ENCODE measurements at places on chromosomes 4 and X.

DNA sequence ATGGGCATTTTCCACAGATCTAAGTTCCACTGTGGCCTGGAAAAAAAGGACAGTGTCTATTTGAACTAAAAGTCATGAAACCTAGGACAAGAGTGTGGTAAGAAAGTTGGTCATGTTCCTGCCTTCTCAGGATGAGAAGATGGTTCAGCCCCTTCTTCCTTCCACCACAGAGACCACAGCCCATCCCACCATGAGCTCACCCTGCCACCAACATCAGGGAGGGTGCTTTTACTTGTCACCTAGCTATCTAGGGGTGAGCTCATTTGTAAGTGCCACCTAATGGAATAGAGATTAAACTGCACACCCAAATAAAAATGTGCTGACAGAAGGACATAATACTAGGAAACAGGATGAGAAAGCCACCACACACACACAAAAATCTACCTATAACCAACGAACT lies 235.9 kb downstream of the SPIN4 start:
- DNase-seq: no peak

DNA sequence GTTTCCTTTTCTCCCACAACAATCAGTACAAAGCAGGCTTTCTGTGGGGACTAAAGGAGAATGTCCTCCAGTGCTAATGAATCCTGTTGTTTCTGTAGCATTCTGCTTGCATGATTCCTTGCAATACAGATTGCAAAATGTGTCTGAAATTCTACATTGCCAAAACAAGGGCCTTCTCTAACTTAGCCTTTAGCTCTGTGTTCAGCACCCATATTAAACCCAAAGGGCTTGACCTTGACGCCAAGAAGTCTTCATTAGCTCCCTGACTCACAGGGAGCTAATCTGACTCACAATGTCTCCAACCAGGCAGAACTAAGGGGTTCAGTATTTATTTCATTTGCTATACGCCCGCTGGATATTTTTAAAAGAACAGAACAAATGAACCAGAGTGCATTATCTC lies 241.4 kb upstream of the CLNK start:
- DNase-seq: no peak

DNA sequence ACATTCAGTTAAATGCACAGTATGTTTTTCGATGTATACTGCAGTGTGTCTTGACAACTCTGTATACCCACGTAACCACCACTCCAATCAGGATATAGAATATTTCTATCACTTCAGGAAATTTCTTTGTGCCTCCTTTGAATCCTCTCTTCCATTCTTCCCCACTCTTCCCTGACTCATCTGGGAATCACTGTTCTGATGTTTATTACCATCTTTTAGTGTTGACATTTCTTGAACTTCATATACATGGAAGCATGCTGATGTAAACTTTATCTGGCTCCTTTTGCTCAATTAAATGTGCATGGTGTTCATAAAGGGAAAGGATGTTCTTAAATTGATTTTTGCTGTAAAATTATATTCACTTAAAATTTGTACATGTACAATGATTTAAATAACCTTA lies 319.9 kb downstream of the PCDH7 start:
- DNase-seq: no peak

DNA sequence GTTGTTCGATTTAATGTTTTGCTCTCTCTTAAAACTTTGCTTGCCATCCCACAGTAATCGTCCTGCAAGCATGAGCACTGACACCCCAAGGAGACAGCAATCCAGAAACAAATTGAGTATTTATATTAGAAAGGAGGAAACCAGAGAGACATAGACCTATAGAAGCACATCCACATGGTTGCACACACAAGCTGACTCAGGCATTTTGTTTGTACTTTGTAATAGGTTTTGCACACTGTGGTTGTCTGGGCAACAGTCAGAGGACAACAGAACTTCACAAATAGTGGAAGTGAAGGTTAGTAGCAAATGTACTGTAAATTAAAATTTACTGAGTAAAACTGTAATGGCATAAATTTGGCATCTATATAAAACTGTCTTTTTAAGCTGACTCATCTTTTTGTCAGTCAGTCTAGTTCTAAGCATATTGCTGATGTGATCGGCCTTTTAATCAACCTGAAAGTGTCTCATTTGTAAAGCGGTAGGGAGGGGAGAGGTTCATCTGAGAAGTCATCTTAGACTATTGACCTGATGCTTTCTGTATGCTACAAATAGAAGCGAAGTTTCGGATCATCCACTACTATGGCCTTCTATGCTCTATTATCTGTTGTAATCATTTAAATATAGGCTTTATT lies 1624.7 kb downstream of the ARAP2 start:
- DNase-seq: no peak

DNA sequence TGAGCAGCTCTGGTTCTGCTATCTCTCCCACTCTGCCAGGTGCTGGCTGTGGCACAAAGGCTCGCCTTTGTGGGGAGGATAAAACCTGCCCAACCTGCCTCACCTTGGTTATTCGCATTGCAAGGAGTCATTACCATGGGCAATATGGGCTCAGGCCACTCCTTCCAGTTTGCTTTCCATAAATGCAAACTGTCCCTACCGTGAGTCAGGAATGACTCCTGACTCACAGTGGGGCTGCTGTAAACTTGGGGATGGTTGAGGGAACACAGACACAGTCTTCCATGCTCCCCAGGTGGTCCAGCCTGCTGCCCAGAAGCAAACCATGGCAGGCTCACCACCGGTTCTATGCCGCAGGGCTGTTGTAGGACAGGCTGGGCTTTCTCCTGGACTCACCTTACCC lies 36.1 kb downstream of the COQ2 start:
- DNase-seq: no peak

DNA sequence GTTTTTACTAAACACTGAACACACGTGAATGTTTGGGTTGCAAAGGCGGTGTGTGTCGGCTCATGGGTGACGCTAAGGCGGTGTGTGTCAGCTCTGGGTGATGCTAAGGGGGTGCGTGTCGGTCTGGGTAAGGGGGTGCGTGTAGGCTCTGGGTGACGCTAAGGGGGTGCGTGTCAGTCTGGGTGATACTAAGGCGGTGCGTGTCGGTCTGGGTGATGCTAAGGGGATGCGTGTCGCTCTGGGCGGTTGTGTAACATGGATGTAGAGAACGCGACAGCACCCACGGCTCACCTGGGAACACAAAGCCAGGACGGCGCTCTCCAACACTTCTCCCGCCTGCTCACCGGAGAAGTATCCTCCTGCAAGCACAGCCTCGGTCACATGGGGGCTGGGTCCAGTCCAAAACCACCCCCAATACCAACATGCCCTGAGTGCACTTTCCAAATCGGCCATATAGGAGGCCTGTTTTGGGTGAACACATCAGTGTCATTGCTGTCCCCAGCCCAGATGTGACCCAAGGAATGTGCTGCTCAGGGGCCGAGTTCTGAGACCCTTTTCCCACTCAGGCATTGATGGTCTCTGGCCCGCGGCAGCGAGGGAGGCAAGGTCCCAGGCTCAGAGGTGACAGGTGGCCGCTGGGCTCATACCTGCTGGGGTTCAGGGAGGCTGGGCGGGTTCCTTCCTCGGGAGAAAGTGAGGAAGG lies 67.1 kb downstream of the ACOX3 start:
- no peak for DNase-seq

DNA sequence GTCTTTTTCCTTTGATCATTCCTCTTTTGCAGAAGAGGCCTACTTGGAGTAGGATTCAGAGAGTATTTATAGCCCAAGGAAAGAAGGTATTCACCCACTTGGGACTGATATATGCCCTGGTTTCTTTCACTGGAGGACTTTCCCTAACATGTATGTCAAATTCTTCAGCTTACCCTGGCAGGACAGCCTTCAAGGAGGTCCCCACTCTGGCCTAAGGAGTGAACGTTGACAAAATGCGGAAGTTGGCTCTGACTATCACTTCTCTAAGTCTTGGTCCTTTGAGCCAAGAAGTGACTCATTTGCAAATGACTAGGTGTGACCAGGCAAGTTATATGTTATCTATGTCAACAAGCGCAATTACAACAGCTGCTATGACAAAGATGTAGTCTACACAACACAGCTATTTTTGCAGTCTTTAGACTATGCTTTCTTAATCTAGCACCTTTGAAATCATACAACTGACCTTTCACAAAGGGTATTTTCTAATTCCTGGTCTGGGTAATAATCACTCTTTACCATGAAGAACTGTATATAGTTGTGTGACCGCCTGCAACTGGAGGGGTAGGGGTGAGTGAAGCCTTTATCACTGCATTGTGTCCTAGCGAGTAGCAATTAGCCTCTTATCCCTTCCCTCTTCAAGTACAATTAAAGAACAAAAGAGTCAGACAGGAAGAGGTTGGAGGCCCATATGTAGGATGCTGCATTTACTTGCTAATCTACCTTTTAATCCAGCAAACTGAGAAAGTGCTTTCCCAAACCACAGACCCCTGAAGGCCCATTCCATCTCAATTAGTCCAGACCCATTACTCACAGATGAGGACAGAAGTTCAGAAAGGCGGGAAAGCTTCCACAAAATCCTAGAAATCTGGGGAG lies 50.1 kb downstream of the RASGEF1B start:
- no peak for DNase-seq

- DNase-seq: no peak
Observed at GRCh38 chrX:18574591-18574990, 97.3 kb downstream of the RS1 start.

GRCh38 chr4:116952530-116953136 lies 132.7 kb downstream of the TRAM1L1 start:
- no peak for DNase-seq

- DNase-seq: no peak
Observed at GRCh38 chr4:85898231-85898630, 423.3 kb downstream of the ARHGAP24 start.

- no peak for DNase-seq
Observed at GRCh38 chr4:75251547-75251946, 262.7 kb downstream of the RCHY1 start.

DNA sequence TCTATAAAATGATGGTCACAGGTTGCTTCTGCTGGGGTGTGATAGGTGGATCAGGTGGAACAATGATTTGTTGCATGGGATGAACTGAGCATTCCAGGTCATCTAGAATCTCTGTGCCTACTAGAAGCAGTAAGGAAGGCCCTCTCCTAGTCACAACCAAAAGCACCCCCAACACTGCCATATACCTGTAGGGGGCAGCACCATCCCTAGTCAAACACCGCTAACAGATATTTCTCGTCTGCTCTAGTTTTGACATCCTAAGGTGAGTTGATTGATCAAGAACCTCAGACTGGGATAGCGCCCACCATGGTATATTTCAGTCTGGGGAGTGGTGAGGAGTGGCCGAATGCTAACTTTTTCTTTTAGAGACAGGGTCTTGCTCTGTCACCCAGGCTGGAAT lies 160.2 kb downstream of the NHS start:
- no peak for DNase-seq

GRCh38 chr4:152463562-152463961 lies 72.3 kb downstream of the FBXW7 start:
- DNase-seq: no peak

DNA sequence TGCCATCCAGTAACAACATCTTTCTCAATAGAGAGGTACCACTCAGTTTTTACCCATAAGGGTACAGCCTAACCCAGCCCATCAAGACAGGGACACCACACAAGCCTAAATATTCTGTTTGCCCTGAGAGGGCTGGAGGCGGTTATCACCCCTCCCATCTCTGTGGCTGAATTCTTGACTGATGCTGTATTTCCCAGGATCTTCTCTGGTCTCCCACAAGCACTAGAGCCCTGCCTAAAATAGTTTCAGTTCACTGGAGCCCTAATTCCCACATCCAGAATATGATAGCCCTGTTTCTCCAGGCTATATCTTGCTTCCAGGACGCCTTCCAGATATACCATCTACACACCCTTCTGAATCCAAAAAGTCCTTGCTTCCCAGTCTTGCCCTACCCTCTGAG lies 91.6 kb upstream of the NMU start:
- DNase-seq: no peak

DNA sequence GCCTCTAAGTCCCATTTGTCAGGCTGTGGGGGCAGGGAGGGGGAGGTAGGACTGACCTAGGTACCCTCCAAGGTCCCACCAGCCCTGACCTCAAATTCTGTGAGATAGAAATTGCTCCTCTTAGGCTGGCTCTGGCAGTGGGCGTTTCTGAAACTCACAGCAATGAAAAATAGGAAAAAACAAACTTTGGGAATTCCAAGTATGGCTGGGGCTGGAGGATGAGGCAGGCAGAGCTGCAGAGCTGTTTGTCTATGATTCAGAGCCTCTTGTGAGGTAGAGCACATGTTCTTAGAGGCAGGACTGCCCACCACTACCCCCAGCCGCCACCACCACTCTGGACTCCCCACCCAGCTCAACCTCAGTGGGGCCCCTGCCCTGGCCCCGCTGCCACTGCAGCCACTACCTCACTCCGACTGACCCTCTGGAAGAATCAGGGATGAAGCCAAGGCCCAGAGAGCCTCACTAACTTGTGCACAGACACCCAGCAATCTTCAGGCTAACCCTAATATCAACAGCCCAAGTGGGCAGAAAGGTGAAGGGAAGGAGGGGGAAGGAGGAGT lies 98.2 kb downstream of the PJA1 start:
- DNase-seq: no peak

- no peak for DNase-seq
Observed at GRCh38 chr4:105569057-105569865, 16.8 kb downstream of the ARHGEF38 start.

GRCh38 chr4:128727658-128728057 lies 81.8 kb upstream of the JADE1 start:
- DNase-seq: no peak

- no peak for DNase-seq
Observed at GRCh38 chrX:9144701-9145241, 110.8 kb upstream of the FAM9B start.

GRCh38 chrX:153635788-153636668 lies 11.0 kb upstream of the DUSP9 start:
- no peak for DNase-seq

DNA sequence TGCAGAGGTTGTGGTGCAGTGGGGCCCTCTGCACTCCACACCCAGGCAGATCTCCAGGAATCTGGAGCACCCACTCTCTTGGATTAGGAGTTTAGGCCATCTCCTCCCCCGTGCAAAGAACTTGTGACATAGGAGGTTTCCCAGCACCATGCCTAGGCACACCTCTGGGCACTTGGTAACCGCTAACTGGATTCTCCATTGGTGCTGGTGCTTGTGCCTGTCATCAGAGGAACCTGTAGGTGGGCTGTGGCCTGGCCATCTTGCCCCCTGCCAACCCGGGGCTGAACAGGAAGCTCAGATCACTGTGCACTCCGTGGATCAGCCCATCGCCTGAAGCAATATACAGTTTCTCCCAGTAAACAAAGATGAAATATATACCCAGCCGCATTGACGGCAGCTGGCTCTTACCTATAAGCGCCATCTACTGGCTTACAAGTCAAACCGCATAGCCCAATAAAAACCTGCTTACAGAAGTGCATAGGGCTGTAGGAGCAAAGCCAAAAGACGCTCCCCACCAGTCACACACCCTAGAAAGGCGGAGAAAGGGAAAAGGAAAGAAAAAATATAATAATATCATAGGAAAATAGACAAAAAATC lies 19.1 kb upstream of the TEX13B start:
- no peak for DNase-seq

DNA sequence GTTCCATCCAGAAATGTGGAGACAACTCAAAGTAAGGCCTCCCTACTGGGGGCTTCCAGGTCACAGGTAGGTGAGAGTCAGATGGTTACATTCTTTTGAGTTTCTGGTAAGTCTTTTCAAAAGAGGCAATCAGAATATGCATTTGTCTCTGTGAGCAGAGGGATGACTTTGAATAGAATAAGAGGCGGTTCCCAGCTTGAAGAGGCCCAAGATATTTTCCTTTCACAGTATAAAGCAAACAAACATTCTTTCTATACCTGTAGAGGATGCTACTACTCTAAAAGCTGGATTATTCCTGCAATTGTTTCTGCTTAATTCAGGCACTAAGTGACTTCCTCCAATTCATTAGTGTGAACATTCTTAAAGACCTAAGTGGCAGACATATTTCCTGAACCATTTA lies 44.4 kb downstream of the DIAPH2 start:
- no peak for DNase-seq

All from stimulated activated CD4-positive, alpha-beta T cell treated with anti-CD3 and anti-CD28 coated beads, TNF-alpha, amount 100 ng/mL, for 4 hours (primary cell).